ENCODE measurements at places on chromosomes 2 and 18.

GRCh38 chr2:105388971-105389381, 9.9 kb downstream of the FHL2 start:
- DNase-seq = peak; percentile 87

- no peak for DNase-seq
These were observed 42.6 kb downstream of the SCN7A start for GRCh38 chr2:166451468-166451867.

- no peak for DNase-seq
These were observed 73.2 kb downstream of the LRRFIP1 start for GRCh38 chr2:237700512-237701032.

DNA sequence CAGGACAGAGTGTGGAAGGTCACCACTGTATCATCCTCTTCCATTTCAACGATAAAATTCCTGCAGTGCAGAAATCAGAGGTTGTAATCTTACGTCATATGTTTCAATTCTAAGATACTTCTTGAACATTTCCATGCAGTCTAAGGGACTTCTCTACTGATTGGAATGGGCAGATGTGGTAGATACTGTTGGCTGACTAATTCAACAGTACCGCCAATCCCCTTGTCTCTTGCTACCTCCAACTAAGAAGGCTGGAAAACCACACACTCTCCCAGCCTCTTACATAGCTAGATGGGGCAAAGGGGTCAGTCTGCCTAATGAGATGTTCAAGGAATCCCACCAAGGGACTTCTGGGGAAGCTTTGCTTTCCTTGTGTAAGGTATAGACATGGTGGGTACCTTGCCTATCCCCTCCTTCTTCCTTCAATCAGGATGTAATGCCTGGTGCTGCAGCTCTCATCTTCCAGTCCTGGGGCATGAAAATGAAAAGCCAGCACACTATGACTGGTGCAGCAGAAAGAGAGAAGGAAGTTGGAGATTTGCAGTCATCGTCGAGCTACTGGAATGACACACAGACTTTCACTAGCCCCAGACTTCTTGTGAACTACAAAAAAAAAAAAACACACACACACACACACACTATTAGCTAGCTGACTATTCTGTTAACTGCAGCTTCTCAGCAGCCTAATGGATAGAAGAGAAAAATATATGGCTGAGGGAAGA, 84.1 kb downstream of the ALPK2 start:
- DNase-seq = no peak

DNA sequence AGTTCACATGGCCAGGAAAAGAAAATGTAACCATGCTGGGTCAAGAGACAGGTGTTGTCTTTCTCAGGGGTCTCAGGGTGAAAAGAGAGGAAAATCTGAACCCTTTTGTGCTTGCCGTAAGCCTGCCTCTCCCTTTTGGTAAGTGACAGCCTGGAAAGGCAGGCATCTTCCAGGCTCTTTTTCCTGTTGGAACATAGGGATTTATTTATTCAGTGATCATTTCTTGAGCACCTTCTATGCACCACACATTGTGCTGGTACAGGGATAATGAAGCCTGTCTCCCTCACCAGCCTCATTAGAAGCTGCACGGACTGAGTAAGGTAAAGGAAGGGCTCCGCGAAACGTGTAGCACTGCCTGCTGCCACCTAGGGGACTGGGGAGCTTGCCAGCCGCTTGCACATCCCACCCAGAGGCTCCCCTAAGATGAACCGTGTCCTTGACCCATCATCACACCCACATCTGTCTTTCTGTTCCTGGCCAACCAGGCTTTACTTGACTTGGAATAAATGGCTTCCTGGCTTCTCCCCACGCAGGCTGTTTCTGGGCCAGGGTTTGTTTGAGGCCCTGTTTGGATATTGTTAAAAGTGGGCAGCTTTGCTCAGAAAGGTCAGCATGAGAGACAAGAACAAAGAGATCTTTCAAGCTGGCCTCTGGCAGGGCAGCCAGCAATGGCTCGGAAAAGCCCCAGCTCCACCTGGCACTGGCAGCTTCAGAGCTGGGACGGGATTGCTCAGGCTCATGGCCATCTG, 73.3 kb upstream of the MCFD2 start:
- DNase-seq = no peak

- no peak for DNase-seq
These were observed 533.7 kb upstream of the CHAC2 start for GRCh38 chr2:53233759-53234547.

DNA sequence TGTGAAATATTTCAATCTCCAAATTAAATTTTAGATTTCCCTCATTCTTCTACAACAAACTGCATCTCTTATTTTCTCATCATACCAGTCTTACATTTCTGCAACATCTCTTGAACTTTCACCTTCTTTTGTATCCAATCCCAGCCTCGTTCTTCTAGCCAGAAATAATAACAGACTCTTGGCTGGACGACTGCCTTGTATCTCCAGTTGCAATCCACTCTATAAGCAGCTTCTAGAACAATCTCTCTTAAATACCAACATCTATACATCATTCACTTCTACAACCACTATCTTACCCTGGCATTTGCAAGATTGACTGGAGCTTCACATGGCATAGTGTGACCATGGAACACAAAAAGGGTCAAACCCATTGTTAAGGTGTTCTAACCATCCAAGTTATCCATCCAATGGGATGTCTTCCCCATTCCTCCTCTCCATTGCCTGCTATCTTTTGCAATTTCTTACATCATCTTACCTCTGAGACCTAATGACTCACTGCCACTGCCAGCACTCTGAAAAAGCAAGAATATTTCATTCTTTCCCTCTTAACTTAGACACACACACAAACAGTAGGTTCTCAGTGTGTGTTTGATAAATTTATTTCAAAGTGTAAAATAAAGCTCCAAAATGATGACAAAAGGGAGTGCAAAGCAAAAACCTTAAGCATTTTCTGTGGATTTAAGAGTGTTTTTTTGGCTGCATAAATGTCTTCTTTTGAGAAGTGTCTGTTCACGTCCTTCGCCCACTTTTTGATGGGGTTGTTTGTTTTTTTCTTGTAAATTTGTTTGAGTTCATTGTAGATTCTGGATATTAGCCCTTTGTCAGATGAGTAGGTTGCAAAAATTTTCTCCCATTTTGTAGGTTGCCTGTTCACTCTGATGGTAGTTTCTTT, 145.6 kb downstream of the METTL4 start:
- DNase-seq = no peak

Measured in GM04504 (cell line).